Prostate gland (tissue), 2 donors: ENCODE measurements at places on chromosomes 3 and 15. TPM values are rescaled to one million over a fixed set of nuclear protein-coding genes. Genes with fewer than 3 reads are reported as not detected.

The TPRG1 gene
- total RNA-seq: 4.7 TPM

- no peaks in the 10 kb centered on the region for H3K36me3 ChIP-seq
- no peaks in the 10 kb centered on the region for H3K27me3 ChIP-seq
- DNase-seq: no peak
- H3K4me3 ChIP-seq: no peak overlapping the region
- H3K27ac ChIP-seq: no peak overlapping the region
Measured at GRCh38 chr3:11807686-11808085, 39.0 kb downstream of the TAMM41 start.

The CYP11A1 gene
- total RNA-seq: 0.87 TPM

The GOLGA6L7 gene
- not detected for total RNA-seq

DNA sequence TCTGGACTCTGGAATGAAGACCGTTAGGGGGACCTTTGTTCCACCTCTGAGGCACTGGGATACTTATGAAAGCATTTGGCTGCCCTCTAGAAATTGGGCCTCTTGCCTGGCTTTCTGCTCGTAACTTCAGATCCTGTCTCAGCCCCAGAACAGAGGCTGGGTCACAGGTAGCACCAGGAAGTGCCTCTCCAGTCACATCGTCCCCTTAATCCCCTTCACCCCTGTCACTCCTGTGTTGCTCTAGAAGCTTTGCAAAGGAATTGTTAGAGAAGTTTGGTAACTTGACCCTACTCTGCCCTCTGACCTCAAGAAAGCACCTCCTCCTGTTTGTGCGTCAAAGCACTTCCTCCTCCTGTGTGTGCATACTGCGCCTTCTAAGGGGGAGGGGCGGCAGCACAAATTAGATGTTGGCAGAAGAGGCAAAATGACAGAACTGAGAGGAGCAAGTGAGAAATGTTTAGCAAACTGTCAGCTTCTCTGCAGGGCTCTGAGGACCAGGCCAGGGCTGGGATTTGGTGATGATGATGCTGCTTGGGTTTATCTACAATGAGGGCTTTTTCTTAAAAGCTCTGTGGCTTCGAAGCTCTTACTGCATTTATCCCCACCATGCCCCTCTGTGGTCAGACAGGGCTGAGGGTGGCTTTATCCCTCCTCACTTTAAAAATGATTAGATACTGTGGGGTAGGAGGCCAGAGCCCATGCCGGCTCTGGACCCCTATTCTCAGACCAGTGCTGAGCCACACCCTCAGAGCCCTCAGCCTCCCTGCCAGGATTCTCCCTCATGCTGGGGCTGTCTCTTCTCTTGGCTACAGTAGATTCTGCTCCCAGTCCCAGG is 76.2 kb downstream of the LARS2 start:
- no peak overlapping the region for H3K4me3 ChIP-seq
- H3K27ac ChIP-seq: no peak overlapping the region
- H3K4me1 ChIP-seq: no peaks in the 10 kb centered on the region
- DNase-seq: no peak

GRCh38 chr3:133895208-133896001 is at the start of gene RAB6B:
TSS of gene RAB6B (minus strand) at chr3:133895882. CDS start at chr3:133895466, 416 bp downstream.
- H3K36me3 ChIP-seq: no peaks in the 10 kb centered on the region
- no peak for DNase-seq
- peaks cover 5% of the 10 kb centered on the region for H3K4me1 ChIP-seq

GRCh38 chr15:80127911-80128310 is 24.9 kb upstream of the FAH start:
- no peak overlapping the region for H3K27ac ChIP-seq
- H3K27me3 ChIP-seq: no peaks in the 10 kb centered on the region
- no peak overlapping the region for H3K4me3 ChIP-seq
- no peaks in the 10 kb centered on the region for H3K36me3 ChIP-seq
- H3K4me1 ChIP-seq: no peaks in the 10 kb centered on the region

DNA sequence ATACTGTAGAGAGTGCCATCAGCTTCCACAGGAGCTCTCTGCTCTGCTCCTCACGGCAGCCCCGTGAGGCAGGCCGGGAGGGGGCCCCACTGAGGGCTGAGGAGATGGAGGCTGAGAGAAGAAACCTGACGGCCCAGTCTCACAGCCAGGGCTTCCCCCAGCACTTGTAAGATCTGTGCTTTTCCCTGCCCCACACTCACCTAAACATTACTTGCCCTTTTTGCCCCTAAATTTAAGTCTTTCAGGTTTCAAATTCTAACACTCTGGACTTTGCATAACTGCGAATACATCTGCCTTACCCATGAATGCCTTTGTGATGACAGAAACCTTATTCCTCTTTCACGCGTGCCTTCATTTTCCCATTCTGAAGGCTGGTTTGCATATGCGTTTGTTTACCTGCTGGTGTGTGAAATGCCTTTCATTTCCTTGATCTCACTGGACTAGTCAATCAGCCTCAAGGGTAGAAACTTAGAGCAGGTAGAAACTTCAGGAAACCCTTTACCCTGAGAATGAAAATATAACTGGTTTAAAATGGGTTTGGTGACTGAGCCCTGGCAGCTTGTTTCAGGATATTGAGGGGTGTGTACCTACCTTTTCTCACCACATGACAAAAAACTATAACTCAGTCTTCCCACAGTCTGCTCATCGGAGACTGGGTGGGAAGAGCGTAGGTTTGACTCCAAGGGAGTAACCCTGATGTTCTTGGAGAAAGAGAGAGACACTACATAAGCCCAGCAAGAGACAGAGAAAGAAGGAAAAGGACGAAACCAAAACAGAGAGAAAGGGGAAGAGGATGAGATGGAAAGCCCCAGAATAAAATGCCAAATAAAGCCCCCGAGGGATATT is 20.1 kb downstream of the SLC12A8 start:
- no peak overlapping the region for H3K4me3 ChIP-seq
- H3K27ac ChIP-seq: no peak overlapping the region
- H3K4me1 ChIP-seq: no peaks in the 10 kb centered on the region
- H3K36me3 ChIP-seq: no peaks in the 10 kb centered on the region

The CPN2 gene
- total RNA-seq: not detected

- H3K27me3 ChIP-seq: no peaks in the 10 kb centered on the region
- H3K4me1 ChIP-seq: no peaks in the 10 kb centered on the region
- no peak overlapping the region for H3K4me3 ChIP-seq
- DNase-seq: no peak
- H3K27ac ChIP-seq: no peak overlapping the region
Measured at GRCh38 chr3:183172051-183172639, 9.6 kb upstream of the LAMP3 start.

GRCh38 chr3:36077320-36077719 is 303.0 kb upstream of the STAC start:
- DNase-seq: no peak
- H3K27ac ChIP-seq: no peak overlapping the region
- H3K4me1 ChIP-seq: no peaks in the 10 kb centered on the region
- no peaks in the 10 kb centered on the region for H3K36me3 ChIP-seq

The CCDC9B gene
- total RNA-seq: 9.0 TPM

DNA sequence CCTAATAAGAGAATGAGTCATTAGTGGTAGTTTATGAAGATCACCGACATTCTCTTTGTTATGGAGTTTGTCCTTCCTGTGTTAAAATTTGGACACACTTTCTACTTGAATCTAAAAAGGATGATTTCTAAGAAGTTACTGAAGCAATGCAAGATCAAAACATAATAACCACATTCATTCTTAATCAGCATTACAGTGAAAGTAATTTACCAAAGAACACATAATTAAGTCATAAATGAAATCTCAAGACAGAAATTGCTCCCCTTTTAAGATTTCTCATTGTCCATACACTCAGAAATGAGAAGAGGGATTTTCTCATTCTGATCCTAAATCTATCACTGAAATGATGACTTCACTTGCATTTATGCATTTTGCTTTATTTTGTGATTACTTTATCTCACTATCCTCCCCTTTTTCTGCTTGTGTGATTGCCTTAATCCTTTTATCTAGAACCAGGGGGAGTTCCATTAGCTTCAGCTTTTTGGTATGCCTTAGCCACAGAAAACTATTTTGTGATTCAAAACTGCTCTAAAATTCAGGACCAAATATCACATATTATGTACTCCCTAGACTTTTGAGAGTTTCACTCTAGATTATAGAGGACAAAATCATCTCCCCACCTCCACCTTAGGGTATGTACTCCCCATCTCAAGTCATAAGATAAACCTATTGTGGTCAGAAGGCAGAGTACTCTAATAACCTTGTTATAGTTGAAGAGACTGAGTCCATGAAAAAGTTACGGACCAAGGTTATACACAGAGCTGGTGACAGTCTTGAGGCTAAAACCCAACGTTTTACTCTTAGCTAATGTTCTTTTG is 817.6 kb upstream of the CFAP20DC start:
- no peaks in the 10 kb centered on the region for H3K27me3 ChIP-seq
- no peaks in the 10 kb centered on the region for H3K4me1 ChIP-seq
- DNase-seq: no peak
- H3K27ac ChIP-seq: no peak overlapping the region
- no peaks in the 10 kb centered on the region for H3K36me3 ChIP-seq

The MAP1A gene
- total RNA-seq: 21.9 TPM

GRCh38 chr15:76533995-76534394 is 197.4 kb downstream of the ISL2 start:
- no peaks in the 10 kb centered on the region for H3K36me3 ChIP-seq
- no peak overlapping the region for H3K27ac ChIP-seq
- no peak overlapping the region for H3K4me3 ChIP-seq

DNA sequence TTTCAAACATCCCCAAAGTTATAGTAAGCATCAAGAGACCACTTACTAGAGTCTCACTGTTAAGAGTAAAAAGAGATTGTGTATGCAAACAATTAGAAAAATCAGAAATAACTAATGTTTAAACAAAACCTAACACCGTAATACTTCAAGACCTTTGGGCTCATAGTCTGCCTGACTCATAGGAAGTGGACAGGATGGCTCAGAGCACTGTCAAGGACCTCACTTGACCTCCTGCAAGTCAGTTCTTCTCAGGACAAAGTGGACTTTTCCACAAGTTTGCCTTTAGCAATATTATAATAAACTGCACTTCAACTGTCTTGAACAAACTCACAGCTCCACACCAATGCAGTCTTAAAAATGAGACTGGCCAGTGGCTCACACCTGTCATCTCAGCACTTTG is 34.8 kb downstream of the IL12A start:
- no peaks in the 10 kb centered on the region for H3K27me3 ChIP-seq
- H3K27ac ChIP-seq: no peak overlapping the region
- no peaks in the 10 kb centered on the region for H3K4me1 ChIP-seq
- DNase-seq: no peak

The NUP210 gene
- total RNA-seq: 31.2 TPM

GRCh38 chr3:186476541-186476940 is 67.6 kb downstream of the CRYGS start:
- H3K36me3 ChIP-seq: no peaks in the 10 kb centered on the region
- H3K27ac ChIP-seq: no peak overlapping the region
- no peak overlapping the region for H3K4me3 ChIP-seq
- no peaks in the 10 kb centered on the region for H3K27me3 ChIP-seq
- no peak for DNase-seq
- H3K4me1 ChIP-seq: no peaks in the 10 kb centered on the region

The TMED3 gene
- total RNA-seq: 220 TPM

DNA sequence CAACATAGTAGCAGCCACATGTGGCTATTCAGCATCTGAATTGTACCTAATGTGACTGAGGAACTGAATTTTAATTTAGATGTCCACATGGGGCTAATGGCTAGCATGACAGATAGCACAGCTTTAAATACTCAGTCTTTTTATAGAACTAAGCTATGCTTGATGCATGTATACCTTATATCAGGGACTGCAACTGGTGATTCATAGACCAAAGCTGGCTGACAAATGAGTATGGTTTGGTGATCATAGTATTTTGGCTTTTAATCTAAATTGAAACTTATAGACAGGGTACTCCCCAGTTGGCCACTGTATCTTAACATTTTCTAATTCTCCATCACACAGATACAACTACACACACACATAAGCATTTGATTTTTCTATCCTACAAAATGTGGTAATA is 83.6 kb downstream of the IGSF11 start:
- H3K27me3 ChIP-seq: no peaks in the 10 kb centered on the region
- H3K4me3 ChIP-seq: no peak overlapping the region
- DNase-seq: no peak

The GOLGA6D gene
- not detected for total RNA-seq

GRCh38 chr15:91561371-91562100 is 292.0 kb upstream of the SLCO3A1 start:
- no peaks in the 10 kb centered on the region for H3K27me3 ChIP-seq
- H3K36me3 ChIP-seq: no peaks in the 10 kb centered on the region
- no peak overlapping the region for H3K4me3 ChIP-seq
- DNase-seq: no peak
- no peaks in the 10 kb centered on the region for H3K4me1 ChIP-seq

The RETNLB gene
- not detected for total RNA-seq

The RABL3 gene
- 24.2 TPM for total RNA-seq

DNA sequence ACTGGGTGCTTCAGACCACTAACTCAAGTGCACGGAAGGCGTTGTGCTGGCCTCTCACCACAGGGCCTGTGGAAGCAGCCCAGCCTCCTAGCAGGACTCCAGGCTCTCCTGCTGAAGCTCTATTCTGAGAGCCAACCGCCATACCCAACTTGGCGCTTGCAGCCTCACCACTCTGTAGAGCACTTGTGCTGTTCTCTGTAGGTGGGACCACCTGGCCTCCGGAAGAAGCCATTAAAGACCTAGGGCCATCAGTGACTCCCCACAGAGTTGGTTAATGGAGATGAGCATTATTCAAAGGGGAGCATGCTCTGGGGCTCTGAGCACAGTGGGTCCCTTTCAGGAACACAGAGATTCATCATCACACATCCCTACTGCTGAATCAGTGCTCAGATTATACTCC is 50.9 kb downstream of the C3orf85 start:
- H3K27me3 ChIP-seq: no peaks in the 10 kb centered on the region
- H3K27ac ChIP-seq: no peak overlapping the region
- no peak overlapping the region for H3K4me3 ChIP-seq
- H3K36me3 ChIP-seq: no peaks in the 10 kb centered on the region
